ENCODE measurements at places on chromosomes 13 and 19. TPM values are rescaled to one million over a fixed set of nuclear protein-coding genes. Genes with fewer than 3 reads are reported as not detected.

The TMEM221 gene
- total RNA-seq = 0.17 TPM

DNA sequence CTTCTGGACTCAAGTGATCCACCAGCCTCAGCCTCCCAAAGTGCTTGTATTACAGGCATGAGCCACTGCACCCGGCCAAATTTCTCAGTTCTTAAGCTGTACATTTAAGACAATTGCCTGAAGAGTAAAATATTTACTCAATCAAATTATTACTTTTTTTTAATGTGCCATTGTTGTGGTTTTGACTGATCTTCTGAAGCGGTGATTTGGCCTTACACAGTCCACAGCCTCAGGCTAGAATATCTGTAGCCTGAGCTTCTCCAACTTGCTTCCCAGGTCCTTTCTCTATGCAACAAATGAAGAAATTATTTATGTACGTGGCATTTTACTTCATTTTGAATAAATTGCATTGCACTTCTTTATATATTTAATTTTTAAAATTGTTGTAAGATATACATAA lies 281.3 kb downstream of the KLF5 start:
- no peak for DNase-seq

DNA sequence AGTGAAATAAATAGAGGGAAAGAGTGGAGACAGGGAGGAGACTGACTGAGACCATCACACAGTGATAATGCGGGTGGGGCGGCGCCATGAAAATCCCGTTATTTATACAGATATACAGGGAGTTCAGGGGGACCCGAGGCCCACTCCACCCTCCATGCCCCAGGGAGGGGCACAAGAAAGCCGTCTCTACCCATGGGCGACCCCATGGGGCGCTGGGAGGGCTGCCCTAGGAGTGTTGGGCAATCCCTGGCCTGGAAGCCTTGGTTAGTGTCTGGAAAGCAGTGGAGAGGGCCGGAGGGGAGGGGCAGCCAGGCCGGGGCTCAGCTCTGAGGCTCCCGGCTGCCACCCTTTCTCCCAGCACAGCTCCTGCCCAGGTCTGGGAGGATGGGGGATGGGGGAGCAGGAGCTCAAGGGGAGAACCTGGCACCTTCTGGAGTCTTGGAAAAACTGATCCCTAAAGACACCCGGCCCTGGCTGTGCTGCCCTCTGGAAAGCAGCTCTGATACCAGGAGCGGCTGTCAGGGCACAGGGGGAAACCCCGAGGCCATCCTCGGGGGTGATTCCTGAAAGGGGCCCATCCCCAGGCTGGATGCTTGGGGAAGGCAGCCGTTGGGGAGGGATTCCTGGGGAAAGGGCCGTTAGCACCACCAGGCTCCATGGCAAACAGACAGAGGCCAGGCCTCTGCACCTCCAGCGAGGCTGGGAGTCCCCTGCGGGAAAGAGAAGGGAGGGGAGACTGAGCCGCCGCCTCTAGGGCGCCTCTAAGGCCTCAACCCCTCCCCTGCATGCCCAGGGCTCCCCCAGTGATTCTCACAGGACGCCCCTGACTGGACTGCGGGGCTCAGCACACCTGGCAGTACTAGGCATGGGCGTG lies 3.0 kb upstream of the PRKD2 start:
- no peak for DNase-seq

GRCh38 chr13:57633141-57633949 lies 1.8 kb downstream of the PCDH17 start:
- DNase-seq = peak; percentile 50

DNA sequence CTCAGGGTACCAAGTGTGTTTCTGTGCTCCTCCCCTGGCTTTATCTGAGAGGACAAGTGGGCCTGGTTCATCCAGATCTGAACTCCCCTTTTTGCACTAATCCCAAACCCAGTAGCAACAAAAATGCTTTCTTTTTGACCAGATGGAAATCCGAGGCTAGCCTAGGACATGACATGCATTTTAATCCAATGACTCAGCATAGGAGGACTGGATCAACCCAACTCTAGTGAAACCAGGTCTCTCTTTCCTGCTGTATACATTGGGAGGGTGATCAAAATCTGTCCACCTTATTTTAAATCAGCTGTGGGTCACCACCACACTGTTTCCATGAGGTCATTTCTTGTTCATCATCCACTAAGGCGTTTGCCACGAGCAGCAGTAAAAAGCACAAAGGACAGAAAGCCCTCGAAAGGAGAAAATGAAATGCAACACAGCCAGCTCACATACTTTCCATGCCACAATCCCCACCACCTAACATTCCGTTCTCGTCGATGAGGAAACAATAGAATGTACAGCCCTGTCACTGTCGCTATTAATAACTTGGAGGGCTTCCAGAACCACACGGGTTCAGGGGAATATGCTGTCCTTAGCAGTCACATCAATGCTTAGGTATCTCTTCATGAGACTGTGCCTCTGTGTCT lies 543.0 kb downstream of the IRS2 start:
- peak; percentile 96 for DNase-seq

DNA sequence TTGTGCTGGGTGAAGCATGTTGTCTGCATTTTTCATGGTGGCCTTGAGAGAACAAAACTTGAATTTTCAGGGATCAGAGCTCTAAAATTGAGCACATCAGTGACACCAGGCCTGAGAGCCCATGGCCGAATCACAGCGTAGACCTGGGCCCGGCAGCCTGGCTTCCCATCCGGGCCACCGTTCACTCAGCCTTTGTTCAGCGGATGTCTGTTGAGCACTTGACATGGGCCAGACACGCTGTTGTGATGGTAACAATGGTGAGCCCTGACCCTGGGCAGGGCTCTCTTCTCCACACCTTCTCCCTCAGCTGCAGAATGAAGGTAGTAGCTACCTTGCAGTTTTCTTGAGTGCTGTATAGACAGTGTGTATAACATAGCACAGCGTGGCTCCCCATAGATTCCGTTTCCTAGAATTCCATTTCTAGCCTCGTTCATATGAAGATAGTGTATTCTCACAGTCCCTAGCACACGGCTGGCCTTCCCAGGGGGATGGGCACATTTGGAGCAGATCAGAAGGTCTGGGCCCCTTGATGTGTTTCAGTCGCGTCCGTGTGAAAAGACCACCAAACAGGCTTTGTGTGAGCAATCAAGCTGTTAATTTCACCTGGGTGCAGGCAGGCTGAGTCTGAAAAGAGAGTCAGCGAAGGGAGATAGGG lies 75.3 kb downstream of the RAB20 start:
- DNase-seq = no peak

DNA sequence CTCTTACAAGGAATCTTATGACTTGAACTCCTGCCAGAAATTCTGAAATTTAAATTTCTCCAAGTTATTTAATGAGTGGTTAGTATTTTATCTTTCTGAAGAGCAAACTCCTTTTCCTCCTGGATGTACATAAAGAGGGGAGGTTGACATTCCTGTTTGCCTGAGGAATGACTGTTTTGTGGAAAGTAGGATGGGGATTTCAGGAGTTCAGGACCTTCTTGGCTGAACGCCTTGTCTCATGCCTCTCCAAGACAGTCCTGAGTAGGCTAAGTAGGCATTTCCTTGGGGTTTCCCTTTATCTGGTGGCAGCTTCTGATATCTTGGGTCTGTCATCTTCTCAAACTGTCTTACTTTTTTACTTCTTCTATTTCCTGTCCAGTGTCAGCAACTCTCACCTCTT lies 356.6 kb downstream of the TDRD3 start:
- DNase-seq = no peak

- peak; percentile 3 for DNase-seq
These were observed 273.8 kb downstream of the LHFPL6 start for GRCh38 chr13:39329182-39329639.

DNA sequence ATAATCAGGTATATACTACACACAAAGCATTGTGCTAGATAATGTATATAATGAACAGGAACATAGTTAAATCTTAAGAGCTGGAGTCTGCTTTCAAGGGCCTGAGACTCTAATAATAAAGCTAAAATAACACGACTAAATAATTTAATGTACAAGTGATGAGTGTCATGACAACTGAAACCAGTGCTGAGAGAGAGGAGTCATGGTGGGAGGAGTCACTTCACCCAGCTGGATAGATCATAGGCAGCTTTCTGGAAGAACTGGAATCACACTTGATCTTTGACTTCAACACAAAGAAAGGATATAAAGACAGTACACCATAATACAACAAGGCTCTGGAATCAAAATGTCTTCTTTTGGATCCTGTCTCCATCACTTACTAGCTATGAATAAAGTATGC lies 7.1 kb downstream of the RBM26 start:
- peak; percentile 24 for DNase-seq

GRCh38 chr19:41792513-41793413 lies 3.6 kb upstream of the CEACAM3 start:
- DNase-seq = peak; percentile 37
